Osteoblast (primary cell): ENCODE measurements at places on chromosomes 2 and 18. TPM values are rescaled to one million over a fixed set of nuclear protein-coding genes. Genes with fewer than 3 reads are reported as not detected.

PSME4 gene
- 58.0 and 61.9 TPM in 2 replicates for total RNA-seq

PSMD1 gene
- total RNA-seq = 112 TPM in 2 replicates

KYNU gene
- total RNA-seq = 5.9 and 10.9 TPM in 2 replicates

ADAM23 gene
- total RNA-seq = under 0.01 and 0.29 TPM in 2 replicates

CCDC148 gene
- 1.8 and 2.1 TPM in 2 replicates for total RNA-seq

IL1F10 gene
- not detected in 2 replicates for total RNA-seq
